ENCODE measurements at places on chromosomes 5 and 9.

DNA sequence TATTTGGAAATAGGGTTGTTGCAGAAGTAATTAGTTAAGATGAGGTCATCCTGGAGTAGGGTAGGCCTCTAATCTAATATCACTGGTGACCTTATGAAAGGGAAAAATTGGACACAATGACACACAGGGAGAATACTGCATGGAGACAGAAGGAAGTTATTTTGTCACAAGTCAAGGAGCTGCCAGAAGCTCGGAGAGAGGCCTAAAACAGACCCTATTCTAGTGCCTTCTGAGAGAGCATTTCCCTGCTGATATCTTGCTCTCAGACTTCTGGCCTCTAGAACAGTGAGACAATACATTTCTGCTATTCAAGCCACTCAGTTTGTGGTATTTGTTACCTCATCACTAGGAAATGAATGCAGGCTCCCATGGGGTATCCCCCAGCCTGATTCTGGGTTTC, 332.9 kb downstream of the CSNK1G3 start:
- DNase-seq: no peak

DNA sequence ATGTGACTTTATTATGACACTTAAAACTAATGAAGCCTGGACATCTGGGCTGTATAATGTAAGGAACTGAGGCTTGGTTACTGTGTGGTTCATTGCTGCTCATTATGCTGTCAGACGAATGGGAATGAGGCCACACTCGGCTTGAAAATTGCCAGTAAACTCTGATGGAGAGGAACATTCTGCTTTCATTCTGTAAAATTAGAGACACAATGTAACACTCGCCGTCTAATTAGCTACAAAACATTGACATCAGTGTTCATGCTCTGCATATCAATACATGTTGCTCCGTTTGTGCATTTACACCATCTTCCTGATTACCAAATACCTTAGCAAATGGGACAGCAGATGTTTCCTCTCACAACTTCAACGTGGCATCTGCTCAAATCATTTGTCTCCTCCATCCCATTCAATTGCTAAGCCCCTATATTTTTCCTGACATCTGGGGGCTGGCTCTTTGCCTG, 133.0 kb downstream of the SLC28A3 start:
- peak; percentile 44 for DNase-seq

- DNase-seq: no peak
These were observed 5.2 kb downstream of the BARHL1 start for GRCh38 chr9:132587592-132587955.

- no peak for DNase-seq
These were observed 86.9 kb upstream of the SREK1 start for GRCh38 chr5:66057239-66057638.

- DNase-seq: no peak
These were observed 206.5 kb downstream of the GADD45G start for GRCh38 chr9:89811356-89811755.

DNA sequence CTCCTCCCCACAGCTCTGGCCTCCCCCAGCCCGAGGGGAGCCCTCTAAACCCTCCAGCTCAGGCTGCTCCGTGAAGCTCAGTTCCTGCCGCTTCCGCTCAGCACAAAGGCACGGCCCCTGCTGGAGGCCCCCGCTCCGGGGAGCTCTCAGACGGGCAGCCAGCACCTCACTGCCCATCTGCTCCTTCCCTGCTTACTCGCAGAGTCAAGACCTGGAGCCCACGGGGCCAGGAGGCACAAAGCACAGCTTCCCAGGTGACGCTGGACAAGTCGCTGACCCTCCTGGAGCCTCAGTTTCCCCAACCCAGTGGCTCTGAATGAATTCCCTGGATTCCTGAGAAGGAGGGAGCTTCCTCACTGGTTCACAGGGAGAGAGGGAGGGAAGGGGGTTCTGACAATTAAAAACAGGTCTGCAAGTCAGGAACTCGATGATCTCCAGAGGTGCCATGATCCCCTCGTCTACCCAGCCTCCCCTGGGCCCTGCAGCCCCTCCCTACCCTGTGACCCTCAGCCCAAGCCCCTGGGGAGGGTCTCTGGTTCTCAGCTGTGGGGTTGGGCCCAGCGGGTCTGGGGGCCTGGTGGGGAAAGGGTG, 36.2 kb downstream of the VAV2 start:
- DNase-seq: no peak

DNA sequence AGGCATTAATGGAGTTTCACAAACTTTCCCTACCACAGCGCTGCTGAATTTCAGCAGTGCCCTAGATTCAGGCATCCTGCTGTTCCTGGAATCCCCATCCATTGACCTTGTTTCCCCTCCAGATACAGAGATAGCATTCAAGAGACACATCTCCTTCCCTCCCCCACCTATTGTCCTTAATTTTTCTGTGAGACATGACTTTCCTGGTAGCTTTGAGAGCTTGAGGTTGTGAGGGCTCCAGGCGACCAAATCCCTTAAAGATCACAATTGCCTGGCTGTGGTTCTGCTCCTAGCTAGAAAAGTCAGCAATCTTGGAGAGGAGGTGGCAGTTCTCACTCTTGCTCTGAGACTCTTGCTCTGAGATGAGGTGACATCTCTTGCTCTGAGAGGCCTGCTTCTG, 48.0 kb downstream of the PRR16 start:
- DNase-seq: no peak

DNA sequence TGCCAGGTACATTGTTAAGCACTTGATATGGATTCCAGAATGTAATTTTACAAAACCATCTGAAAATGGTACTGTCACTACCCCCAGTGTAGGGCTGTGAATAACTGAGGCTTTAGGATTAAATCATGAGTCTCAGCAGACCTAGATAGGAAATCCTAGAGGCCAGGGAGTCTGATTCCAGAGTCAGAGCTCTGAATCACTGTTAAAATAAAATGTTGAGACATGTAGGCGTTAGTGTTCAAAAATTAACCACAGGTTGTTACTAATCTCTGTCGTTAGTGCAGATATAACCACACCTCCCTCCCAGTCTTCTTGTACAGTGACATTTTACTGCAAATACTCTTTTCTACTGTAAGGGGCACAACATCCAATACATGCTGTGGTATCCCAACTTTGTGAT, 1828.8 kb downstream of the MAT2B start:
- no peak for DNase-seq

DNA sequence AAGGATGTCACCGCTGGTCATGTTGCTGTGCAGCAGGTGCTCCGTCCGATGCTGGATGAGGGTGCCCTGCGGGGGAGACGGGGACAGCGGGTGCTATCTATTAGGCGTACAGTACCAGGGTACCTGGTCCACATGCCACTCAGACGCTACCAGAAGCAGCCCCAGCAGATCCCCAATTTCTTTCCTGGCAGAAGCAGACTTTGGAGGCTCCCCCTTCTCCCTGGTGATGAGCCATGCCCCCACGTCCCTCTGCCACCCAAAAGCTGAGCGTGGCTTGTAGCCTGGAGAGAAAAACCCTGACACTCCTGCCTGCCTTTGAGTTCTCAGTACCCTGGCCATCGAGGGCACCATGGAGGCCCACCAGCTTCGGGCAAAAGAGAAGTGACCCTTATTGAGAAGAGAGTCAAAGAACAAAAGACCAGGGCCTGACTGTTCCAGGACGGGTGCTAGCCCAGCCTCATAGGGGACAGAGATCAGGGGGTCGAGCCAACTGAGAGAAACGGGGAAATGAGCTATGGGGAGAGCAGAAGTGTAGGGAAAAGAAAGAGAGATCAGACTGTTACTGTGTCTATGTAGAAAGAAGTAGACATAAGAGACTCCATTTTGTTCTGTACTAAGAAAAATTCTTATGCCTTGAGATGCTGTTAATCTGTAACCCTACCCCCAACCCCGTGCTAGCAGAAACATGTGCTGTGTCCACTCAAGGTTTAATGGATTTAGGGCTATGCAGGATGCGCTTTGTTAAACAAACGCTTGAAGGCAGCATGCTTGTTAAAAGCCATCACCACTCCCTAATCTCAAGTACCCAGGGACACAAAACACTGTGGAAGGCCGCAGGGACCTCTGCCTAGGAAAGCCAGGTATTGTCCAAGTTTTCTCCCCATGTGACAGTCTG, 62.0 kb upstream of the ZNF354B start:
- no peak for DNase-seq

- DNase-seq: no peak
These were observed 436.6 kb downstream of the DTWD2 start for GRCh38 chr5:118551716-118552115.

GRCh38 chr5:169745441-169746146, 108.5 kb downstream of the DOCK2 start:
- DNase-seq: no peak

DNA sequence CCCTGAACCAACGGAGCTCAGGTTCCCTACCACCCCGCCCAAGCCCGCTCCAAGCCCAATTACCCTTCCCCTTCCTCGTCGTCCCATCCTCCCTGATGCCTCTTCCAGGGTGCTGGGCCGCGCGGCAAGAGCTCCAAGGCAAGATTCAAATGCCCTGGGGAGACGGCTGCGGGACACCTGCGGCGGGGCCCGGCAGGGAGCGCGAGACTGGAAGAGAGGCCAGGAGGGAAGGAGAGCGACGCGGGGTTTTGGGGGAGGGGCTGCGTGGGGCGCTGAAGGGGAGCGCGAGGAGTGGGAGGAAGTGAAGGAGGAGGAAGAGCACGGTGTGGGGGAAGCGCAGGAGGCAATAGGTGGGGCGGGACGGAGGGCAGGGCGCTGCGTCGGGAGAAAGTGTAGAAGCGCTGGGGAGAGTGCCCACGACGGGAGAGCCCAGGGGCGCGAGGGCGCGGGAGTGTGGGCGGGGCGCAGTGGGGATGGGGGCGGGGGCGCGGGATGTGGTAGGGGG, 975 bp upstream of the NXNL2 start:
- peak; percentile 18 for DNase-seq

DNA sequence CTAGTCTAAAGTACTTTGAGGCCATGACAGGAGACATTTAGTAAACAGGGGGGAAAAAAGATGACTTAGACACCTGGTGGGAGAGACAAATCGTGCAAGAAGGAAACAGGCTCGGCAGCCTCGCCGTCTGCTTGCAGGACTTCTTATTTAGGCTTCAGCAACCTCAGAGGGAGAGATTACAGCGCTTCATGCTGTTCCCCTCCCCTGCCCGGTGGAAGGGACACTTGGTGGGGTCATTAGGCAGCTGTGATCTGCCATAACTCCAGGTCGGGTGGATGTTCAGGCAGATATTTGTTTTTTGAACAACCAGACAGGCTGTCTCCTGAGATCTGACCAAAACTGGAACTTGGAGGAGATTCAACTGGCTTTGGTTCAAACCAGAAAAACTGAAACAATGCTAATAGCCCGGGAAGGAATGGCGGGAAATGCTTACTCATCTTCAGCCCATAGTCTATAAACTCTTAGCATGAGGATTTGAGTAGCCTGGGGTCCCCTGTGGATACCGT, 38.1 kb upstream of the CD180 start:
- DNase-seq: peak; percentile 14

GRCh38 chr5:104095527-104095926, 532.9 kb upstream of the NUDT12 start:
- no peak for DNase-seq

GRCh38 chr9:110921705-110922104, 116.6 kb downstream of the LPAR1 start:
- DNase-seq: no peak

DNA sequence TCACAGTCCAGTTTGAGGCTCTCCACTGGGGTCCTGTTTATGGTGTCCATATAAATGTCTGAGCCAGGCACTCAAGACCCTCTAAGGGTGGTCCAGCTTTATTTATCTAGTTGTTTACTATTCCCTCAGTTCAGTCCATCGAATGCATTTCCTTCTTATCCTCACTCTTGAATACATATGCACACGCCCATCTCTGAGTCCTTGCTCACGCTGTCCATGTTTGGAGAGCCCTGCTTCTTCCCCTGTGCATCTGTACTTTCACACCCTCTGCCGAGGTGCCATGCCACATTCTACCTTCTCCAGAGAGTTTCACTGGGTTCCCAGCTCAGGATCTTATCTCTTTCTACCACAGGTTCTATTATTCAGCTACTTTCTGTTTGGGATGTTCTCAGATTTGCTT, 30.2 kb upstream of the SEMA6A start:
- DNase-seq: no peak

DNA sequence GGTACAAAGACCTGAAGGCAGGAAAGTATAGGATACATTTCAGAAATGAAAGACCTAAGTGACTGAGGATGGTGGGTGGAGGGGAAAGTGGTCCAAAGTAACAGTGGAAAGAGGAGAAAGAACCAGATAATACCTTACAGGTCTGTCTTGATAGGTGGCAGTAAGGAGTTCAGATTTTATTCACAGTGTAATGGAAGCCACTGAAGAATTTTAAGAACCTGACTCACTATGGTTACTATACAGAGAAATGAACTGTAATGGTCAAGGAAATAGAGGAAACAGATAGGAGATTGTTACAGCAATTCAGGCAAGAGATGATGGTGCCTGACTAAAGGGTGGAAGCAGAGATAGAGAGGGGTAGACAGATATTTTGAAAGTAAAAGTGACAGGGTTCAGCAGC, 46.5 kb downstream of the EPB41L4A start:
- DNase-seq: no peak

DNA sequence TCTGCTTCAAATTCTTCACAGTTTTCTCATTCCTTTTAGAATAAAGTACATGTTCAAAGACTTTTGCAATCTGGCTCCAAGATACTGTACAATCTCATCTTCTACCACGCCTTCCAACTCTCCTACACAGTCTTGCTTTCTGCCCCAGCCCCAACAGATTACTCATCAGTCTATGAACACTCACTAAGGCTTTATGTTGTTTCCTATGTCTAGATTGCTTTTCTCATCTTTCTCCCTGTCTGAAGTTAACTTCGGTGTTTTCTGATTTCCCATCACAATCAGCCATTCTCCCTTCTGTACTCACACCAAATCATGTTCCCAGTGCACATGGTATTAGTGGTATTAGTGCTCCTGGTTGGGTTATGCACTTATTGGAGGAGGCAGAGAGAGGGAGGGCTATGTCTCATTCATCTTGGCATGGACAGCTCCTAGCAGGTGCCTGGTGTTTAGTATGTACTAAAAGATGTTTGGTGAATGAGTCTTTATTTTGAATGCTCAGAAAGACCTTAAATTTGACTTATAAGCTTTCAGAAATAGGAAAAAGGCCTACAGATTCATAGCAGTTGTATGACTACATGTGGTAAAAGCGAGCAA, 44.0 kb upstream of the ZNF608 start:
- DNase-seq: no peak

- peak; percentile 71 for DNase-seq
These were observed 136.7 kb downstream of the CAVIN4 start for GRCh38 chr9:100714372-100715099.

DNA sequence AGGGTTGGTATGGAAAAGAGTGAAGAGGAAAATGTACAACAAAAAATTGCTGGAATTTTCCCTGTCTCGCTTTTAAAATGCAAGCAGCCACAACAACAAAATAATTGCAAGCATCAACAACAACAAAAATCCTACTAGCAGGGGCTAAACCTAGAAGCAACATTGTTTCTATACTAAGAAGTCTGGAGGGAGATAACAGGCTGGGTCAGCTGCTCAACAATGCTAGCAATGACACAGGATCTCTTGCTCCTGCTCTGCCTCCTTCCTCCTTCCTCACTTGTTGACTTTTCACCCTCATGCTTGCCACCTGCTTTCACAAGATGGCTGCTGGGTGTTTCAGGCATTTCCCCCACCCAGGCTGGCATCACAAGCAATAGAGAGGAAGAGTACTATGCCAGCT, 7.6 kb upstream of the AOPEP start:
- DNase-seq: no peak

All from frontal cortex (tissue), 4 donors.